Right lung (tissue), 10 donors: ENCODE measurements at places on chromosomes 16 and 17. TPM values are rescaled to one million over a fixed set of nuclear protein-coding genes. Genes with fewer than 3 reads are reported as not detected.

- no peak for DNase-seq
Measured at GRCh38 chr16:25126820-25127232, 15.3 kb downstream of the LCMT1 start.

- DNase-seq = no peak
Measured at GRCh38 chr17:37338847-37339246, 36.9 kb upstream of the C17orf78 start.

GRCh38 chr16:47578573-47578972 lies 117.4 kb downstream of the PHKB start:
- DNase-seq = no peak

- no peak for DNase-seq
Measured at GRCh38 chr17:34665150-34665806, 85.9 kb downstream of the TMEM132E start.

Gene SLFN12
- 28.2 TPM for polyA plus RNA-seq

GRCh38 chr17:1713878-1714426 lies 3.8 kb upstream of the TLCD2 start:
- no peak for DNase-seq

- peak; percentile 26 for DNase-seq
Measured at GRCh38 chr16:64478252-64478906, 643.5 kb downstream of the CDH11 start.
